SK-N-SH (cell line): ENCODE measurements at places on chromosomes 12 and 14.

GRCh38 chr14:36524874-36525745, 5.1 kb upstream of the NKX2-1 start:
- peak; percentile 61 for DNase-seq
- no peak overlapping the region for H3K27ac ChIP-seq
- peaks cover 5% of the 10 kb centered on the region; the same call in 1 of the 2 replicates for H3K4me1 ChIP-seq
- H3K4me3 ChIP-seq, result peak overlapping the region; percentile 41; the same call in 1 of the 2 replicates

DNA sequence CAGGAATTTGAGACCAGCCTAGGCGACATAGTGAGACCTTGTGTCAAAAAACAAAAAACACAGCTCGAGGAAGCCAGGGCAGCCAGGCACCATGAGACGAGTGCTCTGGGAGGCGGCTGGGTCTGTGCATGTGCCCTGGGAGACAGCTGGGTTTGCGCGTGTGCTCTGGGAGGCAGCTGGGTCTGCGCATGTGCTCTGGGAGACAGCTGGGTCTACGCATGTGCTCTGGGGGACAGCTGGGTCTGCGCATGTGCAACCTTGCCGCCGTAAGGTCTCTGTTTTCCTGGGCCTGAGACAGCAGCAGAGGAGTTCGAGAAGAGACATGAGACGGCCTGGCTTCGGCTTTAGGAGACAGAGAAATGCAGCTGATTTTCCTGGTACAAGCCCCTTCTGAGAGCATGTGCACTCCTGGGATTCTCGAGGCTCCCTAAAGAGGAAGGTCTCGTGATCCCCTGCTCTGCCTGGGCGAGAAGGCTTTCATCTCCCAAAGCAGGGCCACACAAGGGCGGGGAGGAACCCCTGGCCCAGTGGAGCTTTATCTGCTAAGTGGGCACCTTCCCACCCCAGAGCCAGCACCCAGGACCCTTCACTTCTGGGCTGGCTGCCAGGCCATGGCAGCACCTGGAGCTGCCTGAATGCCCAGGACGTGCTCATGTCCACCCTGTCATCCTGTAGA, 3.5 kb upstream of the BDKRB1 start:
- no peak overlapping the region for H3K4me3 ChIP-seq
- H3K4me1 ChIP-seq, result peaks cover 50% of the 10 kb centered on the region
- DNase-seq, result no peak
- H3K27me3 ChIP-seq, result no peaks in the 10 kb centered on the region
- peak overlapping the region; percentile 62; the same call in 1 of the 2 replicates for H3K27ac ChIP-seq
- H3K36me3 ChIP-seq, result no peaks in the 10 kb centered on the region

GRCh38 chr12:88658009-88658408, 77.7 kb upstream of the KITLG start:
- H3K27ac ChIP-seq, result no peak overlapping the region
- no peak overlapping the region for H3K4me3 ChIP-seq
- H3K4me1 ChIP-seq, result peaks cover 7% of the 10 kb centered on the region; the same call in 1 of the 2 replicates
- DNase-seq, result no peak

- H3K27ac ChIP-seq, result peak overlapping the region; percentile 67
- peak overlapping the region; percentile 93 for H3K4me3 ChIP-seq
- no peaks in the 10 kb centered on the region for H3K36me3 ChIP-seq
- peaks cover 6% of the 10 kb centered on the region; the same call in 1 of the 2 replicates for H3K4me1 ChIP-seq
- H3K27me3 ChIP-seq, result no peaks in the 10 kb centered on the region
Observed at GRCh38 chr14:92747701-92748258, 647 bp downstream of the LGMN start.

DNA sequence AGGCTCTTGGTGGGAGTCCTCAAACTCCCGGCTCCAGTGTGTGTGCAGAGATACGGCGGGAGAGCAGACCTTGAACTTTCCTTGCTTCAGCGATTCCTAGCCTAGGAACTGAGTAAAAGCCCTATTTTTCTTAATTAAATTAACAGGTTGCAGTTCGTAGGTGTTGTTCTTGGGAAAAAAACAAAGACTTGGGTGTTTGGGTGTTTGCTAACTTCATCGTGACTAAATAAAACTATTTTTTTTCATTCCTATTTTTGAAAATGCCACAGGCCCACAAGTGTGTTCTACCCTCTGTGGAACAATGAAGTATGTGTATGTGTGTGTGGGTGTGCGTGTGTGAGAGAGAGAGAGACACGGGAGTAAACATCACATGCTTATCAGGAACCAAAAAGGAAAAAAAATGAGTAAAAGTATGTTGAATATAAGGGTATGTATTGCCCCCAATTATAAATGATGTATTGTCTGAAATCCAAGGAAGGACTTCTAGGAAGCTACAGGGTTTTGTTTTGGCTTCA, 651 bp downstream of the TMEM117 start:
- peak; percentile 19 for DNase-seq
- H3K4me1 ChIP-seq, result no peaks in the 10 kb centered on the region
- H3K27ac ChIP-seq, result peak overlapping the region; percentile 65
- H3K36me3 ChIP-seq, result no peaks in the 10 kb centered on the region
- H3K27me3 ChIP-seq, result no peaks in the 10 kb centered on the region

DNA sequence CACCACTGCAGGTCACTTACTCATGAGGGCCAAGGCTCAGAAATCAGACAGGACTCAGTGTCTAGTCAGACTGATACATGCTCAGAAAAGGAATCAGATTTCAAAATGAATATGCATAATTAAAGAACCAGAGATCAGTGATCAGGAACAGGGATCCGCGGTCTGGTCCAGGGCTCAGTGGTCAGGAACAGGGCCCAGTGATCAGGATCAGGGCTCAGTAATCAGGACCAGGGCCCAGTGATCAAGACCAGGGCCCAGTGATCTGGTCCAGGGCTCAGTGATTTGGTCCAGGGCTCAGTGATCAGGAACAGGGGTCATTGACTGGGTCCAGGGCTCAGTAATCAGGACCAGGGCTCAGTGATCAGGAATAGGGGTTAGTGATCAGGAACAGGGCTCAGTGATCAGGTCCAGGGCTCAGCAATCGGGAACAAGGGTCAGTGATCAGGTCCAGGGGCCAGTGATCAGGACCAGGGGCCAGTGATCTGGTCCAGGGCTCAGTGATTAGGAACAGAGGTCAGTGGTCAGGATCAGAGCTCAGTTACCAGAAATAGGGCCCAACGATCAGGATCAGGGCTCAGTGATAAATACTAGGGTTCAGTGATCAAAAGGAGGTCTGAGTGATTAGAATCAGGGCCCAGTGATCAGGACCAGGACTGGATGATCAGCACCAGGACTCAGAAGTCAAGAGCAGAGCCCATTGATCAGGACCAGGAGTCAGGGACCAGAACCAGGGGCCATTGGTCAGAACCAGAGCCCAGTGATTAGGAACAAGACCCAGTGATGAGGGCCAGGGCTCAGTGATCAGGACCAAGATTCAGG, 175.3 kb downstream of the TMEM121 start:
- no peaks in the 10 kb centered on the region for H3K27me3 ChIP-seq
- no peaks in the 10 kb centered on the region for H3K36me3 ChIP-seq
- no peaks in the 10 kb centered on the region for H3K4me1 ChIP-seq
- H3K27ac ChIP-seq, result no peak overlapping the region
- no peak overlapping the region for H3K4me3 ChIP-seq
- DNase-seq, result no peak

DNA sequence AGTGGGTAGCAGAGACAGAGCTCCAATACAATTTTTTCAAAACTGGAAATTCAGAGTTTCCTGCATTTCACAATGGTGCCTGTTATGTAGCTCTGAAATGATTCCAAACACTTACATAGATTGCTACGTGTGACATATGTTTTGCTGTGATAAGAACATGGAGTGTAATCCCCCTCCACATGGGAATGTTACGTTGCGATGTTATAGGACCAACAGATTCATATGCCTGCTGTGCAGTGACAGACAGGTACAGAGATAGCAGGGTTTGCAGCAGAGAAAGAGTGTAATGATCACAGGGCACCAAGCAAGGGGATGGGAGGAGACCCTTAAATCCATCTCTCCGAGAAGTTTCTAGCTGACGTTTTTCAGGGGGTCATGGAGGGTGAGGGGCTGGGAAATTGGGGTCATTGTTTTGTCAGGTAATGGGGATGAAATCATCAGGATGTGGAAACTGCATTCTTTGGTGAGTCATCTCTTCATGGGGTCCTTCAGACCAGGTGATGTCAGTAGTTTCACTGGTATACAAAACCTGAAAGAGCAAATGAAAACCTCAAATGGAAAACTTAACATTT, 76.6 kb upstream of the OSBPL8 start:
- no peak overlapping the region for H3K27ac ChIP-seq
- H3K27me3 ChIP-seq, result no peaks in the 10 kb centered on the region
- H3K4me3 ChIP-seq, result no peak overlapping the region
- H3K4me1 ChIP-seq, result no peaks in the 10 kb centered on the region; the same call in 1 of the 2 replicates
- no peak for DNase-seq

GRCh38 chr12:104426926-104427546, 29.7 kb upstream of the CHST11 start:
- H3K27me3 ChIP-seq, result no peaks in the 10 kb centered on the region
- no peaks in the 10 kb centered on the region for H3K36me3 ChIP-seq
- H3K27ac ChIP-seq, result no peak overlapping the region
- H3K4me1 ChIP-seq, result peaks cover 3% of the 10 kb centered on the region
- DNase-seq, result peak; percentile 25
- no peak overlapping the region for H3K4me3 ChIP-seq

- no peak overlapping the region for H3K27ac ChIP-seq
- H3K36me3 ChIP-seq, result no peaks in the 10 kb centered on the region
- no peaks in the 10 kb centered on the region for H3K27me3 ChIP-seq
- no peak overlapping the region for H3K4me3 ChIP-seq
- DNase-seq, result no peak
Observed at GRCh38 chr14:21023174-21023573, 1.7 kb downstream of the NDRG2 start.

DNA sequence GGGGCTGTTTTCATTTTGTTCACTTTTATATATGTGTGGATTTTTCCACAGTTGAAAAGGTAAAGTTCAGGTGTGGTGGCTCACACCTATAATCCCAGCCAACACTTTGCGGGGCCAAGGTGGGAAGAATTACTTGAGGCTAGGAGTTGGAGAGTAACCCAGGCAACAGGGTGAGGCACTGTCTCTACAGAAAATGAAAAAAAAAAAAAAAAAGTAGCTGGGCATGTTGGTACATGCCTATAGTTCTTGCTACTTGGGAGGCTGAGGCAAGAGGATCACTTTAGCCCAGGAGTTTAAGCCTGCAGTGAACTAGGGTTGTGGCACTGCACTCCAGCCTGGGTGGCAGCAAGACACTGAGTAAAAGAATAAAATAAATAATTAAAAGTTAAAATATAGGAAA, 326.5 kb downstream of the NAV3 start:
- H3K4me3 ChIP-seq, result no peak overlapping the region
- H3K27me3 ChIP-seq, result no peaks in the 10 kb centered on the region
- no peak for DNase-seq
- H3K27ac ChIP-seq, result no peak overlapping the region

DNA sequence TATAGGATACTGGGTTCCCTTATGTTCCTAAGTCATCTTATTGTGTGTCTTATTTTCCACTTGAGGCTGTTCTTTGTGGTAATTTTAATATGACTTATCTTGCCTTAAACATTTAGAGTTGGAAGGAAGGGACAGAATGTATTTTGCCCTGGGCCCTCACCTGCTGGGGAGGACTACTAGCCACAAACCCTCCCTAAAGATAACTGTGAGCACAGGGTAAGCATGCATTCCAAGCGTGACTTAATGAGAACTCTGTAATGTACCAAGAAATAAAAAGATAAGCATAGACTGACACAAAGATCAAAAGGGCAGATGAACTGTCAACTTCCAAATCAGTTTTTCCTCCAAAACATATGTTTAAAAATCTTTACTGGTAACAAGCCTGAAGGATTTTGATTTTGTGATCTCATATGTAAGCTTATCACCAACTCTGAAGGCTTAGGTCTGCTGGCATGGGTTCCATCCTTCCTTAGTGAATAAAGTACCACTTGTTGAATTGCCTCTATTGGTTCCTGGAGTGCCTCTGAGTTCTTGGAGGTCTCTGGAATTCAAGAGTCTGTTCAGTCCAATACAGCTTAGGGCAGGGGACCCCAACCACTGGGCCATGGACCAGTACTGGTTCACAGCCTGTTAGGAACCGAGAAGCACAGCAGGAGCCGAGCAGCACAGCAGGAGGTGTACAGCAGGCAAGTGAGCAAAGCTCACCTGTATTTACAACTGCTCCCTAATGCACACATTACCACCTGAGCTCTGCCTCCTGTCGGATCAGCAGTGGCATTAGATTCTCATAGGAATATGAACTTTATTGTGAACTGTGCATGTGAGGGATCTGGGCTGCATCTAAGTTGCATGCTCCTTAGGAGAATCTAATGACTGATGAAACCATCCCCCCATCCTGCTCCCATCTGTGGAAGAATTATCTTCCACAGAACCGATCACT, 29.8 kb upstream of the NFYB start:
- no peaks in the 10 kb centered on the region for H3K36me3 ChIP-seq
- H3K27me3 ChIP-seq, result no peaks in the 10 kb centered on the region
- no peak overlapping the region for H3K27ac ChIP-seq
- no peak for DNase-seq
- H3K4me1 ChIP-seq, result no peaks in the 10 kb centered on the region

DNA sequence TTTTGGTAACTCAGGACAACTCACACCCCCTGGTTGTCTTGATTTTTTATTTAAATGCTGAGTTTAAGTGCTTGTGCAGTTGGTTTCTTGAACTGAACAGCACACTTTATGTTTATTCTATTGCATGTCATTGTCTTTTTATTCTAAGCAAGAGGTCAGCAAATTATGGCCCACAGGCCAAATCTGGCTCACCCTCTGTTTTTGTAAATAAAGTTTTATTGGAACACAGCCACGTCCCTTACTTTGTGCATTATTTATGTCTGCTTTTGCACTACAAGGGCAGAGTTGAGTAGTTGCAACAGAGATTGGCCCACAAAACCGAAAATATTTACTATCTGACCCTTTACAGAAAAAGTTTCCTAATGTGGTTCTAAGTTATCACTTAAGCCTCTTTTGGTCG, 52.3 kb downstream of the SUDS3 start:
- no peak overlapping the region for H3K27ac ChIP-seq
- H3K27me3 ChIP-seq, result no peaks in the 10 kb centered on the region
- no peak overlapping the region for H3K4me3 ChIP-seq
- DNase-seq, result no peak

- H3K4me3 ChIP-seq, result peak overlapping the region; percentile 36; the same call in 1 of the 2 replicates
- H3K27ac ChIP-seq, result no peak overlapping the region
- peak; percentile 55 for DNase-seq
Observed at GRCh38 chr12:103548622-103549601, 38.2 kb upstream of the STAB2 start.
